ENCODE measurements at places on chromosomes 7 and 10.

GRCh38 chr7:107014387-107015023 is 30.0 kb upstream of the PRKAR2B start:
- DNase-seq = no peak

- DNase-seq = no peak
These were observed 13.1 kb downstream of the GPER1 start for GRCh38 chr7:1100834-1101562.

DNA sequence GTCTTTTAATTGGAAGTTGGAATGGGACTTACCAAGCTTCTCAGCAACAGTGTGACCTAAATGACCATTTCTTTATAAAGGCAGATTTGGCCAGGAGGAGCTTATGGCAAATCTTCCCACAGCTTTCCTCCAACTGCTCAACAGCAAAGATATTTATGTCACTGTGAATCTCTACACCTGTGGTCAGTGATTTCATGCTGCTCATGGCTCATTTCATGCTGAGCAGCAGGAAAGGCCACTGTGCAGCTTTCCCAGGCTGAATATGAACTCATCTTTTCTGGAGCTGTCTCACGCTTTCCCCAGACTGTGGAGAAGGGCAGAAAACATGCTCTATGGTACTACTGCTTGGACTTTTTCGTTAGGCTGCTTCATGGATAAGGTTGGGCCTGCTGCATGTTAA is 29.8 kb downstream of the CALCR start:
- no peak for DNase-seq

GRCh38 chr10:78578929-78579328 is 489.8 kb upstream of the ZMIZ1 start:
- no peak for DNase-seq

DNA sequence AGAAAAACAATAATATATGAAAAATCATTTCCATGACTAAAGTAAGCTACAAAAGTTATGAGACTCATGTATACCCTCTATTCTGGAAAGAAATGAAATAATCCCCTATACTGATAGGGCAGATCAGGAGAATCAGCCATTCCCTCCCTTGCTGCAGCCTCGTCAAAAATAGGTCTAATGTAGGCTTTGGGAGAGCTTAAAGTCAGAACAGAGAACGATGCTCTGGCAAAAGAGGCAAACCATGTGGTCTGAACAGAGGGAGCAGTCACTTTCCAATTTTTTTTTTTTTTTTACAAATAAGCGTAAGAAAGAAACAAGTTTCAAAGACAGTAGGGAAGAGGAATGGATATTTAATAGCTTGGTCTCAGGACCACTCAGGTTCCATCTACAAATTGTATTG is 462.2 kb upstream of the LRRTM3 start:
- DNase-seq = no peak

DNA sequence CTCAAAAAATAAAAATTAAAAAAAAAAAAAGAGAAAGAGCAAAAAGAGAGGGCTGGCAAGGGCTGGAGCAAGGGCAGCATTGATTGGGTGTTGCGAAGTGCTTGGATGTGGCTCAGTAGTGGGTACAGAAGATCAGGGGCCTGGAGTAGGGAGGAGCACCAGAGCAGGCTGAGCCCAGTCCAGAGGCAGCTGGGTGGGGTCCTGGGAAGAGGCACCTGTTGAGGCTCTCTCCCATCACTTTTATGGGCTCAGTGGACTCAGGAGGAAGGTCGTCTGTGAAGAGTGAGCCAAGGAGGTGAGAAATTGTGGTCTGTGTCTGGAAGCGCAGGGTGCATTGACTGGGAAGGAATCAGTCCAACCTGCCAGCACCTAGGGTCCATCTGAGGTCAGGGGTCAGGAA is 11.8 kb upstream of the ZMIZ2 start:
- no peak for DNase-seq

GRCh38 chr10:107422681-107423080 is 258.2 kb upstream of the SORCS1 start:
- no peak for DNase-seq

DNA sequence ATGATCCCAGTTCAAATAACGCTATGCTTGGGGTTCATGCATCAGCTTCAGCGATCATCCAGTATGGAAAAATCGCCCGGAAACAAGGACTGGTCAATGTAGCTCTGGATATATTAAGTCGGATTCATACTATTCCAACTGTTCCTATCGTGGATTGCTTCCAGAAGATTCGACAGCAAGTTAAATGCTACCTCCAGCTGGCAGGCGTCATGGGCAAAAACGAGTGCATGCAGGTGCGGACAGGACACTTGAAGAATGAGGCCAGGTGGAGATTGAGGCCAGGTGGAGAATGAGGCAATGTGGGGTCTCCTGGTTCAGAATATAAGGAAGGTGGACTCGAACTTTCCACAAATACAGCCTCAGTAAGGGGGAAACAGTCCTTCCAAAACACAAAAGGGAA is 105.8 kb downstream of the TRRAP start:
- no peak for DNase-seq

- DNase-seq = no peak
These were observed 67.6 kb upstream of the TFEC start for GRCh38 chr7:116098175-116098574.

- DNase-seq = peak; percentile 58
These were observed 296.8 kb upstream of the CACNA2D1 start for GRCh38 chr7:82740246-82740848.

DNA sequence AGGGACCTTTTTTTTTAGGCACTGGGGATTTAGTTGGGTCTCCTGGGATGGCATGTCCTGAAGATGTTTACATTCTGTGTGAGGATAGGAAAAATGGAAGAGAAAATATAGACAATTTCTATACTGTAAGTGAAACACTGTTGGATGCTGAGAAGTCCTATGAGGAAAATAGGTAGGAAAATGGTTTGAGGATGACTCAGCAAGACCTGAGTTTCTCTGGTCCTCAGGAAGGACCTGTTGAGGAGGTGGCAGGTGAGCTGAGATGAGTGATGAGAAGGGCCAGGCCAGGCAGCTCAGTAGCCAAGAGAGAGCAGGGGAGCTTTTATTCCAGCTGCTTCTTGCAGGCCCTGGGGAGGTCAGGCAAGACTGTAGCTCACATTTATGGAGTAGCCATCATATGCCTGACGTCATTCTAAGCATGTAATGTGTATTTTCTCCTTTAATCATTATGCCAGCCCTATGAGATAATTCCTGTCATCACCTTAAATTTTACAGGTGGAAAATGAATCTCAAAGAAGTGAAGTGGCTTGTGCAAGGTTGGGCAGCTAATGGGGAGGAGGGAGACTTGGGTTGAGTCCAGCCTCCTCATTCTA is 19.1 kb upstream of the LRRC18 start:
- DNase-seq = no peak

- DNase-seq = no peak
These were observed 7.8 kb downstream of the ADAM12 start for GRCh38 chr10:126380352-126381076.

DNA sequence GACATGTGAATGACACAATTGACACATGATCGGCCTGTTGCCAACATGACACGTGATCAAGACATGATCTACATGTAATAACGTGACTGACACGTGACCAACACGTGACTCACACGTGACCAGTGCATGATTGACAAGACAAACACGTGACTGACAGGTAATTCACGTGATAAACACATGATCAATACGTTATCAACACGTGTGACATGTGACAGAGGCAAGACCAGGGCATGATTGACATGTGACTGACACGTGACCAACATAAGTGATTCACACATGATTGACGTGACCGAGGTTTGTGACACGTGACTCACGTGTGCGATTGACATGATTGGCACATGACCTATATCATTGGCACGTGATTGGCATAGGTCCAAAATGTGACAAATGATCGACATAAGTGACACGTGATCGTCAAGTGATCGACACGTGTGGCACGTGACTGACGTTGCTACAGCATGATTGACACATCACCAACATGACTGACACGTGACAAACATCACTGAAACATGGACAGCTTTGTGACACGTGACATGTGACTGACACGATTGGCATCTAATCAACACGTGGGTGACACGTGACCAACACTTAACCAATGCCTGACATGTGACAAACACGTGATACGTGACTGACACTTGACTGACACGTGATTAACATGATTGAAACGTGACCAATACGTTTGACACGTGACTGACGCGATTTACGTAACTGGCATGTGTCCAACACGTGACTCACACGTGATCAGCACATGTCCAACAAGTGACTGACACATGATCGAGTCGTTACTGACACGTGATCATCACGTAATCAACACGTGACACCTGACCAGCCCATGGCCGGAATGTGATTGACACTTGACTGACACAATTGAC is 23.0 kb downstream of the CRPPA start:
- no peak for DNase-seq

DNA sequence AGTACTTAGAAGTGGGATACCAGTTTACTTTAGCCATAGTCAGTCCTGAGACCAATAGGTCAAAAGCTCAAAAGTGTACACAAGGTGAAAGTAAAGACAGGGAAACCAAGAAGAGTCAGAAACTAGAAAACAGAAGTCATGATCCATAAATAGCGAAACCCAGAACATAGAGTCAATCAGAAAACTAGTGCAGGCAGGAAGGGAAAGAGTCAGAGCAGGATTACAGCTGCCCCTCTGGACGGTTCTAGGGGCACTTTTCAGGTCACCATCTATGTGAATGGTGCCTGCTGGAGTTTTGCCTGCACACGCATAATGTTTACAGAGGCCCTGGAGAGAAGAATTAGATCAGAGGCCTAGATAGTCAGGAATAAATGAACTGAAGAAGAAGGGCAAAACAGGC is 22.4 kb upstream of the DMTF1 start:
- no peak for DNase-seq

DNA sequence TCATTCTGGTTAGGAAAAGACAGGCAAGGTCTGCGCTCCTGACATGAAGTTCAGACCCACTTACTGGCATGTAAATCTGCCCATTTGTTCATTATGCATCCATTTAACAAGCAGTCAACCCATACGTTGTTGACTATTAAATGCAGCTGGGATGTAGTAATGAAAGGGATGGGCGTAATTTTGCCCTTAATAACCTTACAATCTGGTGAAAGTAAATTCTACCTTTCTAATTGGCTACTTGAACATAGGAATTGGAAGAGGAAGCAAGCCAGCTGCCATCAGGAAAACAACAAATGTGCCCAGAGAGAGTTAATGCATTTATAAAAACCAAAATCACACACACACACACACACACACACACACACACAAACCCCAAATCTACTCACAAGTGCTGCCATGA is 170.2 kb upstream of the PITRM1 start:
- DNase-seq = no peak

DNA sequence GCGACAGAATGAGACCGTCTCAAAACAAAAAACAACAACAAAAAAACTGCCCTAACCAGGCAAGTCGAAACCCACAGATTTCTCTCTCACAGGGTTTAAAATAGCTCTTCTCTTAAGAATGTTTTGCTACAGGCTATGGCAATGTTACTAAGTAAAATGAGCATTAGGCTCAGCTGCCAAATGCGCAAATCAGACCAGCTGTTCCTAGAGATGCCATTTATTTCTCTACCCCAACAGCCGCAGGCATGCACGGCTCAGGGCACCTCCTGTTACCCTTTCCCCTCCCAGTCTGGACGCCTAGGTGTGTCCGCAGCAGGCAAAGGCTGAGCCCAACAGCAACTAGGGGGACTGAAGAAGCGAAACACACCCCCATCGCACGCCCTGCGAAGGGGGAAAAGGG is 168.3 kb upstream of the MBL2 start:
- no peak for DNase-seq

DNA sequence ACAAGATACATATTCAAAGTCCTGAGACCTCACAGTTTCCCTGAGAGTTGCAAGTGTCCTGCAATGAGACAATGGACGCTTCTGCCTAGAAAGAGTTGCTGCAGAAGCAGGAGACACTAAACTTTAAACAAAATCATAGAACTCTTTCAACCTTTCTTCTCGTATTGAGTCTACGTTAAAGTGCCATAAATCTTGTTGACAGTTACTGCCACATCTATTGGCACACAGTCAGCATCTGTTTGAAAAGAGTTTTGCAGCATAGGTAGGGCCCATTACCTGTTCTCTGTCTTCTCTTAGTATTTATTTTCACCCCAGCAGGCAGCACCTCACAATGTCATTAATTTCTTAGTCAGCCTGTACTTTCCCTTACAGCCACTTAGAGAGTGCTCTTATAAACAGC is 335.3 kb upstream of the ETV1 start:
- DNase-seq = no peak

DNA sequence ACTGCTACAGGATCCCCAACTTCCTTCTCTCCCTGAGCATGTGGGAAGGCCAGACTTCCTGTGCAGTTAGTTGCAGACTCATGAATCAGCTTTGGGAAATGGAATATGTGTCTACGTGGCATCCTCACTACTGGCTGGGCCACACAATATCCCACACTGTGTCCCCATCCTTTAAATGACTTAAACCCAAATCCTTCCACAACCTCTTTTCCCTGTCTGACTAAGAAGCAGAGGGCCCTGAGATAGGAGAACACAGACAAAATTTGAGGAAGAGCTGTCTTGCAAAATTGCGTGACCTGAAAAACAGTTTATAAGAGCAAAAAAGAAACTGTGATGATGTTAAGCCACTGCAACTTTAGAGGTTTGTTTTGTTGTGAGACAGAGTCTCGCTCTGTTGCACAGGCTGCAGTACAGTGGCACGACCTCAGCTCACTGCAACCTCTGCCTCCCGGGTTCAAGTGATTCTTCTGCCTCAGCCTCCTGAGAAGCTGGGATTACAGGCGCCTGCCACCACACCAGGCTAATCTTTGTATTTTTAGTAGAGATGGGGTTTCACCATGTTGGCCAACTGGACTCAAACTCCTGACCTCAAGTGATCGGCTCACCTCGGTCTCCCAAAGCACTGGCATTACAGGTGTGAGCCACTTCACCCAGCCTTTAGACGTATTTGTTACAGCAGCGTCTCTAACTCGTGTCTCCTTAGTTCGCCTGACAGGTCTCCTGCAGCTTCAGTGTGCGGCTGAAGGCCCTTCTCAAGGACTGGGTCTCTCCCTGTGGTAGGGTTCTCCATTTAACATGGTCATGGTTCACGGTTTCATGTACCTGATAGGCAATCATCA is 46.9 kb upstream of the SFMBT2 start:
- no peak for DNase-seq

GRCh38 chr10:123913688-123914268 is 22.2 kb upstream of the CPXM2 start:
- DNase-seq = no peak

GRCh38 chr10:77680065-77680464 is 42.5 kb upstream of the KCNMA1 start:
- no peak for DNase-seq

- DNase-seq = no peak
These were observed 341.2 kb upstream of the STEAP1 start for GRCh38 chr7:89813081-89813480.

- peak; percentile 17 for DNase-seq
These were observed 29.7 kb upstream of the SEC61G start for GRCh38 chr7:54788664-54789063.

- peak; percentile 12 for DNase-seq
These were observed 267.3 kb upstream of the NPVF start for GRCh38 chr7:25495342-25496250.
